ENCODE measurements at places on chromosomes 7 and 10. TPM values are rescaled to one million over a fixed set of nuclear protein-coding genes. Genes with fewer than 3 reads are reported as not detected.

Gene PLAC9
- 8.2 TPM for total RNA-seq

Gene XPNPEP1
- 77.5 TPM for total RNA-seq

Gene PIP
- not detected for total RNA-seq

Gene ADCY1
- 1.2 TPM for total RNA-seq

DNA sequence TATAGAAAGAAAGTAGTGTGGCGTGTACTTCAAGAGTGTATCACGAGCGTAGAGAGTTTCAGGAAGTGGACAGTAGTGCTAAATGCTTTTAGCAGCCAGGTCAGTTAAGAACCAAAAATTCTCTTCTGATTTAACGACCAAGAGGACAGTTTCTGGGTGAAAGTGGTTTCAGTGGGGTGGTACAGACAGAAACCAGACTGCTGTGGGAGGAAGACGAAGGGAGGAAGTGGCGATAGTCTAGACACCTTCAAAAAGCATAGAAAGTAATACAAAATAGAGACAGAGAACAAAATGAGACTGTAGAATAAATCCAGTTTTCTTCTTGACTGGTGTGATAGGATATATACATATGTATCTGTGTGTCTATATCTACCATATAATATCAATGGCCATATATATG is 93.5 kb downstream of the MBL2 start:
- no peak for DNase-seq

- DNase-seq = no peak
Observed at GRCh38 chr7:127799535-127800305, 147.7 kb downstream of the SND1 start.

GRCh38 chr10:128418819-128419218 is 292.6 kb upstream of the MKI67 start:
- DNase-seq = no peak

- no peak for DNase-seq
Observed at GRCh38 chr7:79317728-79318127, 135.7 kb downstream of the MAGI2 start.

DNA sequence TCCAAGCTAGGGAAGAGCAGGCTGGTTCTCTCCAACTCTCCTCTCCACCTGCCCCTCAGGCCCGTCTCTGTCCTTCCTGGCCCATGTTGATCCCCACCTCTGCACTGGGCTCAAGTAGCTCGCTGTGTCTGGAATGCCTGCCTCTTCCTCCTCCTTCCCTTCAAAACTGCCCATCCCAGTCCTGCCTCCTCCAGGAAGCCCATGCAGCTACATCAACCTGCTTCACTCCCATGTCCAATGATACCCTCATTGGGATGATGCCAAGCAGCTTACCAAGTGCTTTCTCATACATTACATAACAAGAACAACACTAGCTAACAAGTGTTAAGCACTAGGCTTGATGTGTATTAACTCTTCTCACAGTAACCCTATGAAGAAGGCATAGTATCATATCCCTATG is 8.2 kb downstream of the ASB10 start:
- no peak for DNase-seq

- no peak for DNase-seq
Observed at GRCh38 chr7:143934526-143935325, at the start of gene OR2F2. Gene OR2F2, plus strand, starts transcription at chr7:143935233. Its CDS starts 0 bp downstream, at chr7:143935233.

DNA sequence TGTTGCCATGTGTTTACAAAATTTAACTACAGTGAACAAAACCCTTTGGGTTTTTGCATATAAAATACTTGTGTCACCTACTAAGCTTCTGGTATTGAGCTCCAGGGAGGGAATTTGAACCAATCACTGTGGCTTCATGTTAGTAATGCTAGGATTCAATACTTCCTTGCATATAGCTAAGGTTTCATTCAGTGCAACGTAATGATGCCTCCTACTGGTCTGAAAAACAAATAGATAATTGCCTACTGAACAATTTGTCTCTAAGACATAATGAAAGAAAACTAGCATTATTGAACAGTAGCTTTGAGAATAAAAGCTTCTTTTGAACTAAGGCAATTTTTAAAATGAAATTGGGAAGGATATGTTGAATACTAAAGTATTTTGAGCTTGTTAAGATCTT is 244.4 kb downstream of the ZWINT start:
- DNase-seq = no peak

DNA sequence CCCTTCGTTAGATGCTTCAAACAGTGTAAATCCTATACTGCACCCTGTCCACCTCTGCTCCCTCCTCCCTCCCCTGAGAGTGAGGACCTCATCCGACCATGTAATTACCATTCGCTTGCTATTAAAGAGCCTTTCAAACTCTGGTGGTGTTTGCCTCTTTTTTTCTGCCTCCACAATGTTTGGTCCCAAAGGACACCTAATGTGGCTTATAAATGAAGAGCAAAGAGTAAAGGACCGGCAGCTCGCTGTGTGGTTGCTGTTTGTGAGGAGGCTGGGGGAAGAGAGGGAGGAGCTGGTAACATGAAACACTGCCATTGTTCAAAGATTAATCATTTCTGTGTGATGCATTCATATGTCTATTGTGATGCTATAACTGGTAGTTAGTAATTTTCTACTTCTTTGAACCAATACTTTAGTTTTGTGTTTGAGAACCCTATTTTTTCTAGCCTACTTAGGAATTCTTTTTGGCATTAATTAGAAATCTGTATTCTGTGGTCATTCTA is 27.9 kb downstream of the MTURN start:
- DNase-seq = no peak

- DNase-seq = no peak
Observed at GRCh38 chr7:92740700-92741126, 95.7 kb downstream of the CDK6 start.

DNA sequence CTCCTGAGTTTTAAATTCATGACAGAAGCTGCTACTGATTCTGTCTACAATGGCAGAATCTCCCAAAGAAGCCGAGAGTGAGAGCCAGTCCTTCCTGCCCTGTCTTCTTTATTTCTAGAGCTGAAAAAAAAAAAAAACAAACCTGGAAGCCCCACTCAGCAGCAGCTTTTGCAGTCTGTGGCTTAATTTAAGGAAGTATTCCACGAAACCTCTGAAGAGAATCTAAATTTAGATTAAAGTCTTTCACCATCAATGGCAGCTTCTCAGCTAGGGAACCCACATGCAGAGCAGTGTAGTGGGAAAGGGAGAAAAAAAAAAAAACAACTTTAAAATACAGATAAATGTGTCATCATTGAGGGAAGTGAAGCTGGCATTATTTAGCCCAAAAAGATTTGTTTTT is 23.4 kb downstream of the SMURF1 start:
- no peak for DNase-seq

- no peak for DNase-seq
Observed at GRCh38 chr10:11264296-11265048, 246.8 kb downstream of the CELF2 start.
